Eye (tissue), 1 donor: ENCODE measurements at places on chromosomes 6 and 20.

- DNase-seq, result no peak
These were observed 40.4 kb downstream of the SCAF8 start for GRCh38 chr6:154773610-154774089.

DNA sequence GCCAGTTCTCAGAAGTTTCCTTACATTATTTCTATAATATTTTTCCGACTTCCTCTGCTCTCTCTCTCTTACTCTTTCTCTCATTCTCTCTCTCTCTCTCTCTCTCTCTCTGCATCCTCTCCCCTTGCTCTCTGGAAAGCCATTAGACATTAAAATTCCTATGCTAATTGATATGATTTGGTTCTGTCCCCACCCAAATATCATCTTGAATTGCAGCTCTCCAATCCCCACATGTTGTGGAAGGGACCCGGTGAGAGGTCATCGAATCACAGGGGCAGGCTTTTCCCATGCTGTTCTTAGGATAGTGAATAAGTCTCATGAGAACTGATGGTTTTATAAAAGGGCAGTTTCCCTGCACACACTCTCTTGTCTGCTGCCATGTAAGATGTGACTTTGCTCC, 74.1 kb downstream of the ADAT2 start:
- DNase-seq, result no peak

DNA sequence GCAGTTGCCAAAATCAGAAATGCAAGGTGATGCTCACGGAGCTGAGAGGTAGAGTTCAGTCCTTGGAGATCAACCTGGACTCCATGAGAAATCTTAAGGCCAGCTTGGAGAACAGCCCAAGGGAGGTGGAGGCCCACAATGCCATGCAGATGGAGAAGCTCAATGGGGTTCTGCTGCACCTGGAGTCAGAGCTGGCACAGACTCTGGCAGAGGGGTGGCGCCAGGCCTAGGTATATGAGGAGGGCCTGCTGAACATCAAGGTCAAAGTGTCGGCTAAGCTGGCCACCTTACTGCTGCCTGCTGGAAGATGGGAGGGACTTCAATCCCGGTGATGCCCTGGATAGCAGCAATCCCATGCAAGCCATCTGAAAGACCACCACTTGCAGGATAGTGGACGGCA, 23.9 kb upstream of the FUT9 start:
- no peak for DNase-seq

GRCh38 chr6:31775633-31776484, 1.3 kb downstream of the VWA7 start:
- DNase-seq, result no peak

DNA sequence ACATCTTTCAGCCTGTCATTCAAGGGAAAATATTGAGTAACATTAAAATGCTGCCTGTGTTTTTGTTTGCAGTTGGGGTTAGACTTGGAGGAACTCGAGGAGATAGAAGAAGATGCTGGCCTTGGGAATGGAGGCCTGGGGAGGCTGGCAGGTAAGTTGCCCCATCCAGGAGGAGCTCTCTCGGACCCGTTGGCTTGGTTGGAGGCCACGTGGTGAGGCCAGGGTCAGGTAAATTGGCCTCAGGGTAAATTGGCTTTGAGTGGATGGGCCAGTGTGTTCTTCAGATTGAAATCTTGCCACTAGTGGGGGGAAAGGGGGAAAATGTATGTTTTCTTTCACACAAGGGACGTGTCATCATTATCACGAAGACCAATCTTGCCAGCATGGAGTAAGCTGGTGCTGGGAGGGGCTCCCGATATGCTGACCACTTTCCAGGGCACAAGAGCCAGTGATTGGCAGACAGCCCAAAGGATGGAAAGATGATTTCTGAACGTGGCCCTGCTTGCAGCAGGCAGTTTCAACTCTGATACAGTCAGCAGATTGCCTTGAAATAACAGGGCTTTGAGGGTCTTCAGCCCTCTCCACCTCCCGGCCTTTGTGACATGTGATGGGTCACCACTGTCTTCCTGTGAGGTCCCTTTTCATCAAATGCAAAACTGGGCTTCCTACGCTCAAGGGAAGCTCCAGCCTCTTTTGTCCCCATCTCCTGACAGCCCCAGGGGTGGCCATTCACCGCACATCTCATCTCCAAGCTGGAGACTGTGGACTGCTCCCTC, 21.4 kb downstream of the PYGB start:
- no peak for DNase-seq

- no peak for DNase-seq
These were observed 33.9 kb downstream of the PRDM1 start for GRCh38 chr6:106120006-106120405.

DNA sequence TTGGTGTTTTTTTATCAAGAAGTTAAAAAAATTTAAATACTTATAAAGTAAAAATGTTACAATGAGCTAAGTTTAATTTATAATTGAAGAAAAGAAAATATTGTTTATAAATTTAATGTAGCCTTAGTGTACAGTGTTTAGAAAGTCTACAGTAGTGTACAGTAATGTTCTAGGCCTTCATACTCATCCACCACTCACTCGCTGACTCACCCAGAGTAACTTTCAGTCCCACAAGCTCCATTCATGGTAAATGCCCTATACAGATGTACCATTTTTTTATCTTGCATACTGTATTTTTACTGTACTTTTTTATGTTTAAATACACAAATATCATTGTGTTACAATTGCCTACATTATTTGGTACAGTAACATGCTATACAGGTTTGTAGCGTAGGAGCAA, 26.0 kb downstream of the HTR1E start:
- no peak for DNase-seq

DNA sequence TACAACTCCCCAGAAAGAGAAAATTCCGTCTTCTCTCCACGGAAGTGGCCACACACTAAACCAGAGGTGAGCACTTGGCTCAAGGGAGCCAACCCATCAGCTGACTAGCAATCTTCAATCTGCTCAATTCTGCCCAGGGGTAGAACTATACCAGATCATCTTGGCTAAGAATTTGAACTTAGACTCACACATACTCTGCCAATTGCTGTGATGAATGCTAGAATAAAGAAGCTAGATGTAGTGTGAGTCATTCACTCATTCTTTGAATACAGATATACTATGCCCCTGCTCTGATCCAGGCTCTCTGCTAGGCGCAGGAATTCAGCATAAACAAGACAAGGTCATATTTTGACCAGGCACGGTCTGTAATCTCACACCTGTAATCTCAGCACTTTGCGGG, 147.9 kb upstream of the SHLD1 start:
- no peak for DNase-seq

DNA sequence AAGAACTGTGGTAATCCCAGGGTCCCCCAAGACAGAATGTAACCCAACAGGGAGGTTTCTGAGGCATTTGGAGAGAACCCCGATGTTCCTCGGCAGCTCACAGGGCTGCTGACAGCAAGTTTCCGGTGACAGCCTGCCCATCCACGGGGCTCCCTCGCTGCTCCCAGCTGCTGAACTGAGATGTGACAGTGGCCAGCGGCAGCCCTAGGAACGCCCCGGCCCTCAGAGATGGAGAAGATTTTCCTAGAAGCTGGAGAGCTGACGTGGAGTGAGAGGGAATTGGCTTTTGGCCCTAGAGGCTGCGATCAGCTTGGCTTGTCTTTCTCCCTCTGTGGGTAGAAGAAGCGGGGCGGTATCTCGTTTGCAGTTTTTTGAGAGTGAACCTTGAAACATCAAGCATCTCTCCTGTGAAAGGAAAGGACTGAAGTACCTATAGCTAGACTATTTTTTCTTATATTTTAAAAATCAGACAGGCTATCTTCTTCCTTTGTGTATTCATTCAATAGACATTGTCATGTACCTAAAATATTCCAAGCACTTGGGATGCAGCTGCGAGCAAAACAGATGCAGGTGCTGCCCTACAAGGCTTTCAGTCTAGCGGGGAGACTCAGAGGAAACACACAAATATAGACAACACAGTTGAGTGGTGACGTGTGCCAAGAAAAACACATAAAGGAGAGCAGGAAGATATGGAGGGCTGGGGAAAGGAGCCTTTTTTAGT, 28.4 kb upstream of the NFATC2 start:
- no peak for DNase-seq
